A172 (cell line): ENCODE measurements at places on chromosomes 3 and 15. TPM values are rescaled to one million over a fixed set of nuclear protein-coding genes. Genes with fewer than 3 reads are reported as not detected.

Gene LCTL
- total RNA-seq, result 1.8 and 2.1 TPM in 2 replicates

DNA sequence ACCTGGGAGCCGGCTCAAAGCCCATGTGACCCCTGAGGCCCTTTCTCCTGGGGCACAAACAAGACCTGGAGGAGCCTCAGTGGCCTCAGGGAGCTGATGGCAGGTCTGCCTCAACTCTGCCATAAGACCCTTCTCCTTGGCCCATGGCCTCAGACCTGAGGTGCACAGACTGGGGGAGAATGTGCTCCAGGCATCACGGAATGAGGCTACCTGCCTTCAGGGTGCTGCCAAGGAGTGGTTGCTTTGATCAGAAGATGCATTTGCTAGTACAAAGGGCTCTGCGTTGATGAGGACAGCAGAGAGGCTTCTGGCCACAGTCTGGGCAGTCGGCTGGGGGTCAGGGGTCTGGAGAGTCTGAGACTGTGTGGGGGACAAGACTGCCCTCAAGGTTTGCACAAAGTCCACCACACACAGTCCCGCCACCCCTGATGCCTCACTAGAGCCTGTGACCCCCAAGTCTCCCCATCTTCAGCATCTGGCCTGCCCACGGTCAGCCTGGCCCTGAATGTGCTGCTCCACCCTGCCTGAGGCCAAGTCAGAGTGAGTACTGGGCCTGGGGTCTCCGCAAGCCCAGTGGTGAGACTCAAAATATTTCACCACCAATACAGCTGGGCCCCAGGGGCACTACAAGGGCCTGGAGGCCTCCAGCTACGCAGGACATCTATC is 26.6 kb downstream of the ALDH1L1 start:
- no peak for DNase-seq

DNA sequence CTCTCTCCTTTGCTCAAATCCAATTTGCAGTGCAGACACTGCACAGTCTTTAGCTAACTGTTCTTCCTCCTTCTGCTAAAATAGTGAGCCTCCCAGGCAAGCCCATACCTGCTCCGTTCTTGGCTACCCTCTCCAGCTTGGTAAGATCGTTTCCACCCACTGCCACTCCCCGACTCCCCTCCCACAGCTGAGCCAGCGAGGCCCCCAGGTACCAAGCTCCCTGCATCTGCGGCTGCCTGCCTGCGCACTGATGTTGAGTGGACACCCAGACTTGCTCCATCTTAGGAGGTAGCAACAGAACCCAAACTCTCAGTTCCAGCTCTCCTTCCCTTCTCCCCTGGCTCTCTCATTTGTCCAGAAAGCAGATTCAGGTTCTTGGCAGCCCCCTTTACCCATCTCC is 7.9 kb upstream of the TNK2 start:
- DNase-seq, result no peak

Gene EFHB
- 0.71 TPM in 1 of 2 replicates, not detected in the other for total RNA-seq

GRCh38 chr3:49567406-49567805 is 13.1 kb downstream of the BSN start:
- DNase-seq, result no peak

Gene PLA2G4F
- total RNA-seq, result not detected in 2 replicates

GRCh38 chr15:22995795-22996194 is 15.6 kb upstream of the CYFIP1 start:
- DNase-seq, result no peak

GRCh38 chr3:14925729-14926591 is 21.4 kb upstream of the NR2C2 start:
- DNase-seq, result peak; percentile 68

Gene CCDC33
- 0.24 TPM in 1 of 2 replicates, not detected in the other for total RNA-seq

DNA sequence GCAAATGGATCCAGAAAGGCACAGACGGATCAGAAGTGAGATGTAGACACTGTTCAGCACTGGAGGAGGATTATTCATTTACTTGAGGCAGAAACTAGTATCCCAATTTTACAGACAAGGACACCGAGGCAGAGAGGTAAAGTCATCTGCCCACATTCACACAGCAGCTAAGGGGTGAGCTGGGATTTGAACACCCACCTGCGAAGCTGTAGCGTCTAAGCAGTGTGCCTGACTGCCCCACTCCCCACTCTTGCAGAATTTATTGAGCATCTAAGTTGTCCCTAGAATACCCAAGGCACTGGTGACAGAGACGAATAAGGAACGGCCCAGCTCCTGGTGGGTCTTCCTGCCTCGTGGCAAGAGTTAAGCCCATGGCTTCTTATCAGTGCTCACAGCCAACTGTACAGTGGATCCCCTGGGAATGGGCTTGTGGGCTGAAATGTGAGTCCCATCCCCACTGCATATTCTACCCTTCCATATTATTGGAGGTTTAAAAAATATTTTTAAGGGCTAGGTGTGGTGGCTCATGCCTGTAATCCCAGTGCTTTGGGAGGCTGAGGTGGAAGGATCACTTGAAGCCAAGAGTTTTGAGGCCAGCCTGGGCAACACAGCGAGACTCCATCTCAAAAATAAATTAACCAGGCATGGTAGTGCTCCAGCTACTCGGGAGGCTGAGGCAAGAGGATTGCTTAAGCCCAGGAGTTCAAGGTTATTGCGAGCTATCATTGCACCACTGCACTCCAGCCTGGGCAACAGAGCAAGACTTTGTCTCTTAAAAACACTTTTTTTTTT is 77.6 kb downstream of the IQSEC1 start:
- DNase-seq, result no peak

- no peak for DNase-seq
Measured at GRCh38 chr3:169931747-169932520, 20.6 kb downstream of the SAMD7 start.

DNA sequence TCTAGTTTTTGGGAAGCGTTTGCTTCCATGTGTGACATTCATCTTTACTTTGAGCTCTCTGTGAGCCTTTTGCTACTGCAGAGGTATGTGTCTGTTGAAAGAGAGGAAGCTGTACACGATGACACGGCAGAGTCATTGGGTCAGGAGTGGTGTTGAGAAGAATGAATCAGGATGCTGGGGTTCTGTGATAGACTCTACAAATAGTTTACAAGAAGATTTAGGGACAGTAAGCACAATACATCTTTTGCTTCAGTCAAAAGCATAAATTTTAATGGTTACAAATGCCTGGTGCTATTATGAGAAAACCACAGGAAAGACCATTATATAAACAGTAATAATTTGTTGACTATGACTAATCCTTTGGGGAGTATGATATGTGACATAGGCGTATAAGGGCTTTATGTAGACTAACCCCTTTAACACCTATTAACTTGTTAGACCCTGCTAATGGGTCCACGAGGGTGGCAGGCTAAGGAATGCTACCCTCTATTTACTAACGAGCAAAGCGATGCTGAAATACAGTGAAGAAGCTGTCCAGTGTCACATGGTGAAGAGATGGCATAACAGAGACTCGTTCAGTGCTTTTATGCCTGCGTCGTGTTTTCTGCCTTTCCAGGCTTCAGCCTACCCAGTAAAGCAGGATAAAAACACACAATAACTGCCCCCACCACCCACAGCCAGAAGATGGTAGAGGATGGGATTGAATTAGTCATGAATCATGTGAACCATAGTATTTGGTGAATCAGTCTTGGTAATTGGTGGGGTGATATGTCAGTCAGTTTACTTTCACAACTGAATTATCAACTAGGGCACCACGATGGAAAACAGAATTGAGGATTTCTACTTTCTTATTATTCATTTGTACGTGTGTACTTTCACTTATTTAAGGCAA is 118.8 kb downstream of the LPP start:
- DNase-seq, result peak; percentile 95

DNA sequence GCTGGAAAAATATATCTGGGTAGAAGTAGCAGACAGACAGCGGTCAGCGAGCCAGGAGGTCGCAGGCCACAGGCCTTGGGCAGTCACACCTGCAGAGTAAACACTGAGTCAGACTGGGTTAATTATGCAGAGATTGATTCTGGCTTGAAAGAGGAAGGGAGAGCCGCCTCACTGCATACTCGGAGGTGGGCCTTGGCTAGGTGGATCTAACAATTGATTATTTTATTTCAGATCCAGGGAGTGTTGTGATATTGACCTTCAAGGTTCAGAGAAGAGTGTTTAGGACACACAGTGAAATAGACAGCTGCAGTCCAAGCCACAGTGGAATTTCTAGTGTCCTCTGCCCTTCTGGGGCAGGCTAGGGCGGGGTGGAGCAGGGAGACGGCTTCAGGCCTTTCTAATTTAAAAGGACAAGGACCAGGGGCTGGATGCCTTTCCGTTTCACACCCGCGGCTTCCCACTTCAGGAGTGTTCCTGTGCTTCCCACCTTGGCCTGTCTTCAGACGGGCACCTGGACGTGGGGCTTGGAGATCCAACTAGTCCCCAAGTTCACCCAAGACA is 237.3 kb downstream of the XXYLT1 start:
- DNase-seq, result peak; percentile 61

DNA sequence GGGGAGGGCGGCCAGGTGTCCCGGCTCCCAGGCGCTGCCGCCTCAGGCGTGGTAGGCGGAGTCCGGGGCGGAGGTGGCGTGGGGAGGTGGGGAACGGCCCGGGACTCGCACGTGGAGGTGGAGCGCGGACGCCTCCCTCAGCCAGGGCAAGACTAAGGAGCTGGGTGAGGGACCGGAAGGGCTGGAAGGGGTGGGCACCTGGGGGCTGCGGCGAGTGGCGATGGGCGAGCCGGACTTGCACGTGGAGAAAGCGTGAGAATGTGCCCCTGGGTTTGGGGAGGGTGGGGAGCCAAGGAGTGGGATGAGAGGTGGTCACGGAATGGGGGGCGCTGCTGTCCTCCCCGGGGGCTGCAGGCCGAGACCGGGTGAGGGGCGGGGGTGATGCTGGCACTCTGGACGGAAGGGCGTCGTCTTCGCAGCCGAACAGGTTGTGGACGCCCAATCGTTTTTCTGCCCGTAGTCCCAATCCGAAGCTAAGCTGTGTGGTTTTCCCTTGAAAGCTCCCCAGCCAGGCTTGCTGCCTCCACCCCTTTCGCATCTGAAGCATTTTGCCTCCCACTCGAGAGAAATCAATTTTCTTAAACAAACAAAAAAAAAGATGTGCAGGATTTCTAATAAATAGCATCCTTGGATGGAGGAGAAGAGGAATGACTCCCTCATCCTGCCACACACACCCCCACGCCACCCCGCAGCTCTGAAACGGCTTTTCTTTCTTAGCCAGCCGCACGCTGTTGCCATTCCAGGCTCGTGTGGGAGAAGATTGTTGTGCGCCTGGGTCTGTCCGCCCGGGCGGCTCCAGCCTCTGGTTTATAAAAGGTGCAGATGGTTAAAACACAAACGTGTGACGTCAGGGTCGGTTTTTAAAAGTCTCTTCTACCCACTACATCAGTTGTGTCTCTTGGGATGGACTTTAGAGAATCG is 62.5 kb upstream of the ANKRD28 start:
- DNase-seq, result peak; percentile 57

- DNase-seq, result peak; percentile 60
Measured at GRCh38 chr15:33358306-33358705, 47.5 kb downstream of the RYR3 start.

GRCh38 chr3:39088889-39089288 is 18.5 kb downstream of the GORASP1 start:
- DNase-seq, result no peak

GRCh38 chr15:80106051-80106450 is 46.6 kb downstream of the ZFAND6 start:
- peak; percentile 6 for DNase-seq

- peak; percentile 41 for DNase-seq
Measured at GRCh38 chr3:11662392-11662990, 18.8 kb upstream of the VGLL4 start.

GRCh38 chr3:95655363-95655986 is 1158.9 kb upstream of the EPHA6 start:
- DNase-seq, result peak; percentile 39

Gene SEMA5B
- total RNA-seq, result not detected in 2 replicates

Gene FGD5
- not detected in 2 replicates for total RNA-seq

DNA sequence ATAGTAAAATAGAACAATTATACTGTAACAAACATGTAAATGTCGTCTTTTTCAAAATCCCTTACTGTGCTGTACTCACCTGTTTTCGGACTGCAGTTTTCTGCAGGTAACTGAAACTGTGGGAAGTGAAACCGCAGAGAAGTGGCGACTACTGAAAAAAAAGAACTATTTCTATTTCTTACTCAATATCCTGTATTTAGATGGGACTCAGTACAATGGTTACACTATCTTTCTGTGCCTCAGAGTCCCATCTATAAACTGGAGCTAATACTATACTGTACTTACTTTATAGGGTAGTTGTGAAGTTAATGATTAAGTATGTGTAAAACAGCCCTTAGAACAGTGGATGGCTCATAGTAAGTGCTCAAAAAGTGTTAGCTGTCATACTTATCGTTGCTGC is 14.3 kb upstream of the P2RY12 start:
- DNase-seq, result no peak

Gene NCKIPSD
- total RNA-seq, result 23.6 and 37.7 TPM in 2 replicates

DNA sequence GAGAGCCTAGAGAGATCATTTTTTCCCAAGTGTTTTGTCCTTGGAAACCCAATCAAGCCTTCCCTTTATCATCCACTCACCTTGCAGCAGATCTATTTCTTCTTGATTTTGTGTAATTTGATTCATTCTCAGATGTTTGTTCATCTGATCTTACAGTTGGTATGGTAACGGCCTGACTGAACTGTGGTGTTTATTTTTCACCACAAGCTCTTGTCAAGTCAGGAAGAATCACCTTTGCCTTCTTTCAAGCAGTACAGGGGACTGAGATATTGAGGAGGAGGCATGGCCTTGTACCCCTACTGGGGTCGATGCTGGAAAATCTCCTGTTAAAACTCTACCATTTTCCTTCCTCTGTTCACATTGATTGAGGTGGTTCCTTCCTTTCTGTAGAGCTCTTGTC is 361.4 kb upstream of the CFAP20DC start:
- no peak for DNase-seq

Gene TEX264
- total RNA-seq, result 65.4 and 75.5 TPM in 2 replicates

Gene USF3
- total RNA-seq, result 6.6 TPM in 2 replicates

Gene INAFM2
- 12.7 and 14.7 TPM in 2 replicates for total RNA-seq

Gene ZBED2
- total RNA-seq, result 0.22 TPM in 1 of 2 replicates, not detected in the other

Gene GUCA1C
- not detected in 2 replicates for total RNA-seq

Gene DNASE1L3
- not detected in 2 replicates for total RNA-seq

Gene ZNF660
- not detected in 2 replicates for total RNA-seq
